ENCODE measurements at places on chromosomes 2 and 18. TPM values are rescaled to one million over a fixed set of nuclear protein-coding genes. Genes with fewer than 3 reads are reported as not detected.

- DNase-seq: no peak
Observed at GRCh38 chr2:120396861-120397811, 51.2 kb downstream of the INHBB start.

GRCh38 chr2:173568054-173568453 lies 213.4 kb downstream of the CDCA7 start:
- no peak for DNase-seq

GRCh38 chr2:47891369-47892337 lies 14.6 kb downstream of the FBXO11 start:
- no peak for DNase-seq

- DNase-seq: no peak
Observed at GRCh38 chr18:58967751-58968254, 103.1 kb downstream of the ZNF532 start.

DNA sequence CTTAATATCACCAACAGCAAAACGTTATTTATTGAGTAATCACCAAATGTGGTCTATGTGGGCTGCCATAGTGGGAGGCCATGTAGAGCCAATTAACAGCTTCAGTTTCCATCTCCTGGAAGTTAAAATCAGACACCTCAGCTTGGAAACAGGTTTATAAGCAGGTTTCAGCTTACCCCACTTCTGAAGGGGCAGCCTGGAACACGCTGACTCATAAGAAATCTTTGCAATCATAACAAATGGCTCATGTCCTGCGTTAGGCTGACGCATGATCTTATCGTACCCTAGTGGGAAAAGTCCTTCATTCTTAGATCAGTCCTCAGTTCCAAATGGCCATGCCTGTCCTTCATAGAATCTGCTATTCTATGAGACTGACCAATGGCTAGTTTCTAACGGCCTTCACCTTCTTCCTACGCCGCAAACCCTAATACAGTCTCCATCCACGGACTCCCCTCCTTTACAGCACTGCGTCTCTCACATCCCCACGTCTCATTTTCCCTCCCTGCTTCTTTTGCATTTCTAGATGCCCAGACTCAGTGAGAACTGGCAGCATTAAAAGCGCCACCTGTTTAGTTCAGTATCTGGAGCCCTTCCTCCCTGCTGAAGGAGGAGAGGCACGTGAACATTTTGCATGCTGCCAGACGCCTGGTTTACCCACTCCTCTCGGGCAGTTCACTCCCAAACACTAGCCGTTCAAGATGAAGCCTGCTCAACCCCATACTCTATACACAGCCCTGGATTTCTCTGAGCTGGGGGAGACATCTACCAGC lies 24.2 kb upstream of the BZW1 start:
- DNase-seq: no peak

DNA sequence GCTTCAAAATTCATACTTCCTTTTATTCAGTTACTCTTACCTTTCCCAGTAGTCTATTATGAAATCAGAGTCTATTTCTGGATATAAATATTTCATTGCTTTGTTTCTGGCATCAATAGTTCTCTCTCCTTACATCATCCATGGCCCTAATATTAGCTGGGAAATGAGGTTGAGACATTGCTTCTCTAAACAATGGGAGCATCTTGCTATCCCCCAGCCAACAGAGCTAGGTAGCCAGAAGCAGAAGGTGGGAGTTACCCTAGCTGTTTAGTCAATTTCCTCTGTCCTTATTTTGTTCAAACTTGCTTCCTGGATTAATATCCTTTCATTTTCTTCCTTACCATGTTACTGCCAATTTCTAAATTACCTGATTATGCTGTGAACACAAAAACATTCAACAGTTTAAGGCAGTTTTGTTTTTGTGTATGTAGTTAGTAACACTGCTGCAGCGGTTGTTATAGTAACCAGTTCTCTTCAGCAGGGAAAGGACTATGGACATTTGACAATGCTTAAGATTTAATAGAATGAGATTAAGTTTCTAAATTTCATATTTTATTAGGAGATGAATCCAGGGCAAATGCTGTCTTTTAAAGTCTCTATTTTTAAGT lies 160.5 kb upstream of the KCNJ3 start:
- peak; percentile 70 for DNase-seq

DNA sequence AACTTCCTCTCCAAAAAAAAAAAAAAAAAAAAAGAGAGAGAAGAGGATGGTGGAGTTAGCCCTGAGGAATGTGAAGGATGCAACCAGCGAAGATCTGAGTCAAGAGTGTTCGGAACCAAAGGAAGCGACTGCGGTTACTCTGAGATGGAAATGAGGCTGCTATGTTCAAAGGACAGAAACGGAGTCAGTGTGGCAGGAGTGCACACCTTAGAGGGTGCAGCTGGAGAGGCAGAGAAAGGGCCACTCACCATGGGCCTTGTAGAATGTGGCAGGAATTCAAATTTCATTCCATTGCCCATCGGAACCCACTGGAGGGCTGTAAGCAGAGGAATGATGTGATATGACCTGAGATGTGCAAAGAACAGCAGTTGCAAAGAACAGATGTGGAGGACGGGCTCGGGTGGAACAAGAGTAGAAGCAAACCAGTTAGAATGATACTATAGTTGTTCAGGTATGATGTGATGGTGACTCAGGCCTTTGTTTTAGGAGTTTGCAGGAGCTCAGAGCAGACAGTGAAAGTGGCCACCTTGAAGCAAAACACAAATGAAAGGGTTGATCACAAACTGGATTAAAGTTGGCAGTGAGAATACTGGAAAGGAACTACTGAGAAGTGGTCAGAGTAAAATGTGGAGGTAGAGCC lies 22.6 kb downstream of the ITGA6 start:
- DNase-seq: no peak

DNA sequence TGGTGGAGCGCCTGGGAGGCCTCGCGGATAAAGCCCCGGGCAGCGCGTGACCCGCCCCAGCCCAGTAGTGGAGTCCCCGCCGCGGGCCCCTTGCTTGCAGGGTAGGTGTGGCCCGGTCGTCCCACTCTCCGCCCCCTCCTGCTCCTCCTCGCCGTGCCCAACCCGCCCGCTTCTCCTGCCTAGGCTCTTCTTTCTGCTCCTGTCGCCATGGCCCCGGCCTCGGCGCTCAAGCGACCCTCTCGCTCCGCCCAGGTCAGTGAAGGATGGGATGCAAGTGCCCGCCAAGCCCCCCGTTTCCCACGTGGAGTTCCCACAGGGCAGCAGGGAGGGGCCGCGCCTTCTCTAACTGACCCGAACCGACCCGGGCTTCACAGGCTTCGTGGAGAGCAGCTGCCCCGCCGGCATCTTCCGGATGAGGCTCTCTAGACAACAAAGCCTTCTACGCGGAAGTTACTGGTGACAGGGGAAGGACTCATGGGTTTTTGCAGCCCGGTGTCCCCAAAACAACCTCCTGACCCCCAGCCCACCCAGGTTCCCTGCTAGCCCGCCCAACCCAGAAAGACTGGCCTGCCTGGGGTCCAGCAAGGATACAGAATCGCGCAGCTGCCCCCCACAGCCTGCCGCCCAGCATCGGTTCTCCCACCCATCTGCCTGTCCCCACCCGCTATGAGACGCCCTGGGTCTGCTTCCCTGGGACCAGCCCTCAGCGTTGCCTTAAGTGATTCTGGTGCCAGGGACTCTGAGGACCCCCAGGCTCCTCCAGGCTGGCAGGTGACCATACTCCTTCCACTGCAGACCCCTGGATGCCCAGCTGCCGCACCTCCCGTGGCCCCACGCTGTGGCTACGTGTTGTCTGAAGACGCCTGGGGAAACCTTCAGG lies 32.8 kb downstream of the TTC32 start:
- DNase-seq: no peak

DNA sequence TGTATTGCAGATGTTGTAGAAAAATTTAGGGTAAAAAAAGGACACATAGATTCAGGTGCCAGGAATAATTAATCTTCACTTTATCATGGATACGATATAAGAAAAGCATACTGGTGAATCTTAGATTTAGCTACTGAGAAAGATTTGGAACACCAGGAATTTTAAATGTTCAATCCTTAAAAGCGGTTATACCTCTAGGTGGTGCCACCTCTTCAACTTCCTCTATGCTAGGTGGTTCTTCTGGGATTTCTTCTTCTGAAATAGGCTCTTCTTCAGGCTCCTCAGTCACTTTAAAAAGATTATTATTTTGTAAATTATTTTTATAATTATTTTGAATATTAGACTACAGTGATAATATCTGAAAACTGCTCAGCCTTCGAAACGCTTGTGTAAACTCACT lies 133.1 kb downstream of the TTN start:
- no peak for DNase-seq

DNA sequence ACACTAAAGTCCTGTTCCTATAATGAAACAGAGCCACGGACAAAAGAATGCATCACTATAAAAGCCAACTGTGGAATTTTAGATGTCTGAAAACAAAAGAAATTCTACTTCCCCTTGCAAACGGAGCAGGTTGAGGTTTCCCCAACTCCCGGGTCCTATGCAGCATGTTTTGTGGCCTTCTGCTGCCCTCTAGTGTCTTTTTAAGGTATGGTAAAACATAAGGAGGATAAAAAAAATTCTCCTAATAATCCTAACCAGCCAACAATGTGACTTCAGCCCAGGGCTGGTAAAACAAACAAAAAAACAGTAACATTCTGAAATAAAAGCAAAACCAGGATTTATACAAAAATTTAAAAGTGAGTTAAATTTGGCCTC lies 539.5 kb downstream of the NRXN1 start:
- DNase-seq: peak; percentile 71

DNA sequence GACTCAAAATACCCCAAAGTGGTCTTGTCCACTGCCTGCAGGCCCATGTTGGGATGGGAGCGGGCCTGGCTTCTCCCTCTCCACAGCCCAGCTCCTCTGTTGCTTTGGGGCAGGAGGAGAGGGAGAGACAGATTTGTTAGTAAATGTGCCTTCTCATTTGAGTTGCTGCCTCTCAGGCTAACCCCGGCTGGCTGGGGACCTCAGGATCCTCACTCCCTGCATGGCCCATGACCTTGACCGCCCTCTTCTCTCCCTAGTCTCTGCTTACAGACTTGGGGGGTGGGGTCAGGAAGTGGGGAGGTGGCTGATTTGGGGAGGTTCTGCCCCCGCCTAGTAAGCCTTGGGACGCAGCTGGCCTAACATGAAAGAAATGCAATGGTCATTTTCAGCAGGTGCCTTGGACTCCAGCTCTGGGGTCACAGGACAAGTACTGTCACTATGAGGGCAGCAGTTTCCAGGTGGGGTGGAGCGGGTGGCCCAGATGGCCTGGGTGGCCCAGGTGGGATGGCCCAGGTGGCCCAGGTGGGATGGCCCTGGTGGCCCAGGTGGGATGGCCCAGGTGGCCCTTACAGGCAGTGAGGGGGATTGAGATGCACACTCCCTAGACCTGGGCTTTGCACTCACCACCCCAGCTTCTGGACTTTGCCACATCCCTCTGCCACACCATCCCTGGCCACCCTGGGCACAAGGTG lies 24.1 kb downstream of the HJURP start:
- no peak for DNase-seq

ITPRIPL1 gene
- total RNA-seq: 7.5 TPM

B3GNT7 gene
- total RNA-seq: 5.2 TPM

TFPI gene
- total RNA-seq: 99.0 TPM

Data from spinal cord (tissue), 10 donors.